ENCODE measurements at places on chromosomes 1 and 21.
A peak's percentile ranks its signal among the peaks of the same experiment; 100 is the strongest.

DNA sequence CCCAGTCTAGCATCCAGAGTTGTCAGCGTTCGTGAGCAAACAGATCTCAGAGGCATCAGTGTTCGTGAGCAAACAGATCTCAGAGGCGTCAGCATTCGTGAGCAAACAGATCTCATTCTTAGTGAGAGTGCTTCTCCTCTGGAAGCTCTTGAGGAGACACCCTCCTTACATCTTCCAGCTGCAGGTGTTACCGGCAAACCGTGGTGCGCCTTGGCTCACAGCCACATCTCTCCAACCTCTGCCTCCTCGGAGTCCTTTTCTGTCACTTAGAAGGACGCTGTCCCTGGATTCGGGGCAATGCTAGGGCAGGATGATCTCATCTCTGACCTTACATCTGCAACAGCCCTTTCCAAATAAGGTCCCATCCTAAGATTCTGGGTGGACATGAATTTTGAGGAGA lies 14.6 kb upstream of the UMODL1 start:
- peak; percentile 17 for DNase-seq

DNA sequence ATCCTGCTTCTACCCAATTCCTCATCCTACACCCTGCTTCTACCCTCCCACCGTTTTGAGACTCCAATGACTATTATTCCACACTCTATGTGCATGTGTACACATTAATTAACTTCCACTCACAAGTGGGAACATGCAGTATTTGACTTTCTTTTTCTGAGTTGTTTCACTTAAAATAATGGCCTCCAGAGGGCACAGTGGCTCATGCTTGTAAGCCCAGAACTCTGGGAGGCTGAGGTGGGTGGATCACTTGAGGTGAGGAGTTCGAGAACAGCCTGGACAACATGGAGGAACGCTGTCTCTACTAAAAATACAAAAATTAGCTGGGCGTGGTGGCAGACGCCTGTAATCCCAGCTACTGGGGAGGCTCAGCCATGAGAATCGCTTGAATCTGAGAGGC lies 464.8 kb downstream of the PTBP2 start:
- no peak for DNase-seq

GRCh38 chr1:158689875-158690274 lies 3.4 kb upstream of the SPTA1 start:
- DNase-seq, result no peak

DNA sequence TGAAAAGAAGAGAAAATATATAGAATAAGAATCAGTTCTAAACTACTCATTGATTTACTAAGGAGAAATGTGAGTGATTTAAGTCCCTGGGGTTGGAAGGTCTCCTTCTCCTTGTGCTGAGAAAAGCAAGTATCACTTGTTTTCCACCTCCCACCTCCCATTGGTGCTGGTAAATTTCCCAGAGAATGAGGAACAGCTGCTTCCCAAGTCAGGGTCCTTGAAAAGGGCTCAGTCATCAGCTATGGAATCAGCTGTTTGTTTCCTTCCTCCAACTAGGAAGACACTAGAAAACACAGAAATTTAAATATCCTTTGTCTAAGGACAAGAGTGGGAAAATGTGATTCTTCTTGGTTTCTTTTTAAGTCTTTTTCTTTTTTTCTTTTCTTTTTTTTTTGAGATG lies 131.3 kb upstream of the C1orf21 start:
- DNase-seq, result no peak

DNA sequence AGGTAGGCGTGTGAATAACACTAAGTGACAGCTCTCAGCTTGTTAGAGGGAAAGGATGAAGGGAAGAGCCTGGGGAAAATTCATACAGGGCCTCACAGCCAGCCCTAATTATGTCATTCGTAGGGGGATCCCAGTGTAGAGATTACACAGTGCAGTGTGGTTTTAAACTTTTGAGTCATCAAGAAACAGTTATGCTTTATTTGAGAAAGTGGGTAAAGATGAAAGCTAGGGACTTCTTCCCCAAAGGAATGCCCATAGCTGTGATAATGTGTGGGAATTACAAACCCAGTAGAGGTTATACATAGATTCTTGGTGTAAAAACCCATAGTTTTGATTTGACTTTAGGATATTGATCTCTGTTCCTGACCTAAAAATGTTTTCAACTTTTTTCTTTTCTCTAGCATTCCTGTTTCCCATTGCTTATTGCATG lies 1.9 kb downstream of the TTF2 start:
- no peak for DNase-seq

- no peak for DNase-seq
These were observed 5.5 kb upstream of the TNFRSF1B start for GRCh38 chr1:12161324-12161661.

DNA sequence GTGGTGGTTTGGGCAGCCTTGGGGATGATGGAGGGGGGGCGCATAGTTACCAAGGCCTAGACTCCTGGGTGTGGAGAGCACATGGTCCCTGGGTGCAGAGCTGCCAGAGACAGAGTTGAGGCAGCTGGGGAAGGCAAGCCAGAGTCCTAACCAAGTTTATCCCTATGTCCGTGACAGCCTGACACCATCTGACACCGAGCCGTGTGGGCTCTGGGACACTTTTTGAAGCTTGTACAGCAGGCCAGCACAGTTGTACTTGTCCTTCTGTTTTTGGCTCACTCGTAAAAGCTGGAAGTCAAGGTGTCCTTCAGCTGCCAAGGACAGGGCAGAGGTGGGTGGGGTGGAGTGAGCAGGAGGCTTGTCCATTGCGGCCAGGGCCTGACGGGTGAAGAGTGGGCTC lies 28.5 kb downstream of the SLC26A9 start:
- DNase-seq, result no peak

GRCh38 chr1:200962631-200963030 lies 60.9 kb downstream of the KIF21B start:
- DNase-seq, result no peak

Data from SHP77 (cell line).